ENCODE measurements at places on chromosomes 6 and 20.

GRCh38 chr6:158763434-158764182 lies 55.6 kb downstream of the EZR start:
- no peak for DNase-seq

DNA sequence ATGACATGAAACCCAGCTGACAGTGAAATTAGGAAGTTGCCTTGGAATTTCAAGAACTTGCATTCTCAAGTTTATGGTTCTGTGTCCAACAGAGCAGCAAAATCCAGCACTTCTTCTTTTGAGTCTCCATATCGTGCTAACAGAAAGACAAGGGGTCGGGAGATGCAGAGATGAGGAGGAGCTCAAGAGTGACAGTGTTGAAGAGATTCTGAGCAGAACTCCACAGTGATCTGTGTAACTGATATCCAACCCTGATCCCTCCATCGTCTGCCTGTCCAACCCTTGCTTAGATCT lies 21.2 kb upstream of the BTN1A1 start:
- DNase-seq = no peak

GRCh38 chr6:47141963-47142362 lies 99.8 kb upstream of the ADGRF1 start:
- DNase-seq = no peak

GRCh38 chr20:46963196-46963529 lies 68.5 kb downstream of the EYA2 start:
- no peak for DNase-seq

DNA sequence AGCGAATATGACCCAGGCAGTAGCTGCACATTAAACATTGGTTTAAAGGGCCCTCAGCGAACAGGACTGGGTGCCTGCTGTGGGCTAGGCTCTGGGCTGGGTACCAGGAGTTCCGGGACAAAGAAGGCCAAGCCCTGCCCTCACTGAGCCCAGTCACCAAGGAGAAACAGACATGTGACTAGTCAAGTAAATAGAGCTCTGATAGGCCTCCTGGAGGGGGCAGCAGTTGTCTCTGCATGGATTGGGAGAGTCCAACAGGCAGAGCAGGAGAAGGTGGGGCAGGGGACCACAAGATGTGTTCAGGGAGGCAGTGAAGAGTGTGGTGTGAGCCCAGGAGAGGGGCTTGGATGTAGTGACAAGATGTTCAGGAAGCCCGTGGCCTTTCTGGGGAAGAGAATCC lies 3.1 kb downstream of the HM13 start:
- no peak for DNase-seq

- no peak for DNase-seq
Observed at GRCh38 chr20:37283530-37284195, 5.8 kb upstream of the MANBAL start.

GRCh38 chr6:19995575-19996257 lies 158.5 kb downstream of the ID4 start:
- no peak for DNase-seq

DNA sequence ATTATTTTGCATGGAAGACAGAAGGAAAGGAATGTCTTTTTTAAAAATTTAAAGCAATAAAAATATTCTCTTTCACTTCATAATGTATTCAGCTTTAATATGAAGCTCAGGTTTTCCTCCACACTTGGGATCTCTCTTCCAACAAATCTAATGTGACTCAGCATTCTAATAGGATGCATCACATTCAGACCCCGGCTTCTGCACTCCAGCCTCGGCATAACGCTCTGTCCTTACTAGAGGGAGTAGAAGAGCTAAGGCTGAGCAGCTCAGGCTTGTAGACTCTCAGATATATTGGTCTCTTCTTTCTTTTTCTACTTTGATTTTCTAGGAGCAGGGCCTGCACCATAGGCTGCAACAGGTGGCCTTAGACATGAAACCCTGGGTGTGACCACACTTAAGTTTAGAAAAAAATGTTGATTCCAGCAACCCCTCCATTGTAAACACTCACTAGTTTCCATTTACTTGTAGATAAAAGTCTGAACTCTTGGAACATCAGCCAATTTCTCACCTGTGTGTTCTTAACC lies 161.7 kb downstream of the PAK5 start:
- no peak for DNase-seq

GRCh38 chr6:168490757-168491156 lies 49.8 kb downstream of the SMOC2 start:
- DNase-seq = no peak

- DNase-seq = no peak
Observed at GRCh38 chr20:54084727-54085388, 14.5 kb upstream of the BCAS1 start.

DNA sequence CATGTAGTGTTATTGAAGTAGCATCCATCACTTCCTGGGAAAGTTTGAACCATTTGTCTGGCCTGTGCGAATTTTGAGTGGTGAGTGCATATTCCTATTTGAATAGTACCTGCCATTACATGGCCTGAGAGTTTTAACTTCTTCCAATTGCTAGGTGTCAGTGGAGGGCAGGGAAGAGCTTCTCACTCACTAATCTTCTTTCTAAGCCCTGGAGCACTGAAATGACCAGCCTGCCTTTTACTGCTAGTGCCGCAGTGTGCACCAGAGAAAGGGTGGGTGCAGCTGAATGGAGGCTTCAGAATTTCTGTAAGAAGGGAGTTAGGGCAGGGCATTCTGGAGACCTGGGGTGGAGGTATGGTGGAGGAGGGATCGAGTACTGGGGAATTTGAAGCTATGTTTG lies 45.5 kb downstream of the RNF144B start:
- DNase-seq = no peak

GRCh38 chr6:154951345-154952200 lies 43.5 kb upstream of the TIAM2 start:
- DNase-seq = peak; percentile 20

- DNase-seq = no peak
Observed at GRCh38 chr20:57573894-57574293, 13.0 kb downstream of the PCK1 start.

GRCh38 chr6:15893556-15894253 lies 230.9 kb upstream of the DTNBP1 start:
- no peak for DNase-seq

DNA sequence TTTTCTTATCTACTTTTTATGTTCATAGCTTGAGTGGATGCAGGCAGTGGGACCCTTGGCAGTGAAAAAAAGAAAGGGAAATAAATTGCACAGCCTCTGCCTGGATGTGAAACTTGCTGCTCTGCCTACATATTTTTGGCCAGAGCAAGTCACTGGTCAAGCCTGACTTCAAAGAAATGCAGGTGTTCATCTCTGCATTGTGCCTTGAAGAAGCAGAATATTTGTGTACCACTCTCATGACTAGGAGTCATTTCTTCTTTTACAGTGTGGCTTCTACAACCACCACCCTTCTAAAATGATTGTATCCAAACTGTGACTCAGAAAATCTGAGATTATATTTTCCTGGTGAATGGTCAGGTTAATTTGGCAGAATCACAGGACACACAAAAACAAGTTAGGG lies 2.5 kb upstream of the KATNA1 start:
- no peak for DNase-seq

GRCh38 chr20:54127855-54128574 lies 45.8 kb downstream of the CYP24A1 start:
- no peak for DNase-seq

- DNase-seq = no peak
Observed at GRCh38 chr6:40723967-40724366, 136.8 kb upstream of the LRFN2 start.

DNA sequence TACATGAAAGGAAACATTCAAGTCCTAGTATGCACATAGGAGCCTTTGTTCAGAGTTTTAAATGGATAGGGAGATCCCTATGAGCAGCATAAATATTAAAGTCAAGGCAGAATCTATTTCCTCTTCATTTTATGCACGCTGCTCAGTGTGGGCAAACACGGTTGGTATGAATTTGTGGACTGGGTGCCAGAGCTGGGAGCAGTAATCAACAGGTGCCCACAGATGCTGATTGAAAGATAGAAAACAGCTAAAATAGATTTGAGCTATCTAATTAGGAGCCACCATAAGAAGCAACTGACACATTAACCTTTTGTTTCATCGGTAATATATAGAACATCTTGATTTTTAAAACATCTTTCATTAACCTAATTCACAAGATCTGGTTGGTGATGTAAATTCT lies 175.5 kb downstream of the EYS start:
- DNase-seq = no peak

GRCh38 chr6:20918868-20919267 lies 384.6 kb downstream of the CDKAL1 start:
- no peak for DNase-seq

GRCh38 chr6:150153905-150154492 lies 11.2 kb downstream of the PPP1R14C start:
- no peak for DNase-seq

DNA sequence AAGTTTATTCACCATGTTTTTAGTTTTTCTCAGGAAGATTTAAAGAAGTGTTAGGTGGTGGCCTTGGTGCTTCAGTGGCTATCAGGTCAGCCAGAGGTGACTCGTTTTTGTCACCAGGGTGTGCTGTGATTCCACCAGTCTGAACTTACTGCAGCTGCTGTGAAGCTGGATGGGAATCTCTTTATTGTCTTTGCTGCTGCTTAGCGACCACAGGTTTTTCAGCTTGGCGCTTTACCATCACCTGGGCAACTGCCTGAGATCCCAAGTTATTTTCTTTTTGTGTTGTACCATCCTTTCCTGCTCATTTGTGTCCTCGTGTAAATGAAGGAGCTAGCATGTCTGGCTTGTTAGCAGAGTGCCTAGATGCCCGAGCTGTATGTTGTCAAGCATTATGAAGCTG lies 146.9 kb downstream of the MACROD2 start:
- no peak for DNase-seq

DNA sequence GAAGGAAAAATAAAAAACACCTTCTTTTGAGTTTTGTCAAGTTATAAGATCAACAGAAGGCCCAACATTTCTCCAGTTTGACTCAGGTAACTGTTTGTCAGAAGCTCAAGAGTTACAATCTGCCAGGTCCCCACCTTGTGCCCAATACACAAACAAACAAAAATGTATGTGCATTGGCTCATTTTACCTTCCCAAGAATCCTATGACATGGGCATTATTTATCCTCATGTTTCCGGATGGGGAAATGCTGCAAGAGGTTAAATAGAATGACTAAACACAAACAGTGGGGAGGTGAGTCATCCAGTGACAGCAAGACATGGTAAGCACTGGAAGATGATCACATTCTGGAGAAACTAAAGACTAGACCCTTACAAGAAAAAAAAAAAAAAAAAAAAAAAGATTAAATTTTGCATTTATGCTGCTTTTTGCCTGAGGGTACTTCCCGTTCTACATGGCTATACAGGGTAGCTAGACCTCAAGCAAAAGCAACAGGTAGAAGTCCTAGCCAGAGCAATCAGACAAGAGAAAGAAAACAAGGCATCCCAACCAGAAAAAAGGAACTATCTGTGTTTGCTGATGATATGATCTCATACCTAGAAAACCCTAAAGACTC lies 23.6 kb upstream of the ANKRD60 start:
- DNase-seq = no peak

DNA sequence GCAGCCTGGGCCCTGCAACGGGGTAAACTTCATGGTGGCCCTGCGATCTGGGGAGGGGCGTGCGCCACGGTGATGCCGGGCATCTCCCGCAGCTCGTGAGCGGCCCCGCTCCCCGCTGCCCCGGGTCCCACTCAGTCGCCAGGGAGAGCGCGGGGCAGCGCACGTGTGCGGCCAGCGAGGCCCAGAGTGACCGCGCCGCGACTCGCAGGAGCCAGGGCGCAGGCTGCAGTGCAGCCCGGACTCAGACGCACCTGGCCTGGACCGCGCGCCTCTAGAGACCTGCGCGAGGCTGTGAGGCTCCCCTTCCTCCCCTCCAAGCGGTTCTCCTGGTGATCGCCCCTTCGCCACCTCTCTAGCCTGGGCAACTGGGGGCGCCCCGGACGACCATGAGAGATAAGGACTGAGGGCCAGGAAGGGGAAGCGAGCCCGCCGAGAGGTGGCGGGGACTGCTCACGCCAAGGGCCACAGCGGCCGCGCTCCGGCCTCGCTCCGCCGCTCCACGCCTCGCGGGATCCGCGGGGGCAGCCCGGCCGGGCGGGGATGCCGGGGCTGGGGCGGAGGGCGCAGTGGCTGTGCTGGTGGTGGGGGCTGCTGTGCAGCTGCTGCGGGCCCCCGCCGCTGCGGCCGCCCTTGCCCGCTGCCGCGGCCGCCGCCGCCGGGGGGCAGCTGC lies 652 bp downstream of the BMP6 start:
- no peak for DNase-seq

DNA sequence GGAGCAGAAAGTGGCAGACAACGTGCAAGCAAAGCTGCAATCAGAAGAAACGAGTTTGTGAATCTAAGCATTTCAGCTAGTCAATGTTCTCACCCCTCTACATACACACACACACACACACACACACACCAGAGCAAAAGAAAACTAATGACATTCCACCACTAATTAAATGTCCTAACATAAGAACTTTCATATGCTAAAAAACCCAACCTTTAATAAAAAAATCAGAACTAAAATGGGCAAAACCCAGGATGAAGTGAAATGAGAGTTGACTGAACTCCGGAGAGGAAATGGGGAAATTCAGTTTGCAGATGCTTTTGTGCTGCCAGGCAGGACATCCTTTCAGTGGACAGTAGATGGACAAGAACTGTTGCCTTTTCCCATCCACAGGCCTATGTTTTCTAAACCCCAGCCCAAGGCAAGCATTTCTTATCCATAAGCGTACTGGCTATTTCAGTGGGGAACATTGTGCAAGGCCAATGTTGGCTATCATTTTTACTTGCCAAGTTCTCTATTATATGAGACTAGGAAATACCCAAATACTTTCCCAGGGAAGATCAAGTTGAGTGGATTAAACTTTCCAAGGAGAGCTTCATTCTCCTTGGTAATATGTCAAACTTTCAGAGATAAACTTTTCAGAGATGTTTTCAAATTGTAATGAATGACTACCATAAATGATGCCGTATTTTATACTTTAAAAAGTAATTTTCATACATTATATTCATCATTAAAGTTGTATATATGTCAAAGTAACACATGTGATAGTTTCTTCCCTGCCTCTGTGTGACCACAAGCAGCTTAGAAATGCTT lies 27.3 kb downstream of the RIN2 start:
- DNase-seq = no peak

DNA sequence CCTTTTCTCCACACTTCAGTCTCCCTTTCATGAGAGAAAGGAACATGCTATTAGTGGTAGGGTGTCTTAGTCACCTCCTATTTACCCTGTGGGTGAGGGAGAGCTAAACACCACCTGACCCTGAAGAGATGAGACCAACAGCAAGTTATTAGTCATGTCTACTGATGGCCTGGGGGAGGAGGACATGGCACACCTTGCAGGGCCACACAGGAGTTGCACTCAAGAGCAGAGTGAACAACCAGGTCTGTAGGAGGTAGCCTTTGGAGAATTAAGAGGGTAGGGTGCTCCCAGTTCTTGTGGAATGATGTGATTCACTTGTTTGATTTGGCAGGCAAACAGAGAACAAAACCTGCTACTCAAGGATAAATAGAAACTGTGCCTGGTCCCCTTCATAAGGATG lies 82.7 kb upstream of the FABP7 start:
- no peak for DNase-seq

GRCh38 chr6:128641703-128642102 lies 121.3 kb upstream of the PTPRK start:
- no peak for DNase-seq

- DNase-seq = no peak
Observed at GRCh38 chr6:133889557-133890403, 867 bp downstream of the TCF21 start.

Data from CD4-positive, alpha-beta T cell treated with Interleukin-17A for 4 hours (primary cell).